ENCODE measurements at places on chromosomes 11 and 22. TPM values are rescaled to one million over a fixed set of nuclear protein-coding genes. Genes with fewer than 3 reads are reported as not detected.

DNA sequence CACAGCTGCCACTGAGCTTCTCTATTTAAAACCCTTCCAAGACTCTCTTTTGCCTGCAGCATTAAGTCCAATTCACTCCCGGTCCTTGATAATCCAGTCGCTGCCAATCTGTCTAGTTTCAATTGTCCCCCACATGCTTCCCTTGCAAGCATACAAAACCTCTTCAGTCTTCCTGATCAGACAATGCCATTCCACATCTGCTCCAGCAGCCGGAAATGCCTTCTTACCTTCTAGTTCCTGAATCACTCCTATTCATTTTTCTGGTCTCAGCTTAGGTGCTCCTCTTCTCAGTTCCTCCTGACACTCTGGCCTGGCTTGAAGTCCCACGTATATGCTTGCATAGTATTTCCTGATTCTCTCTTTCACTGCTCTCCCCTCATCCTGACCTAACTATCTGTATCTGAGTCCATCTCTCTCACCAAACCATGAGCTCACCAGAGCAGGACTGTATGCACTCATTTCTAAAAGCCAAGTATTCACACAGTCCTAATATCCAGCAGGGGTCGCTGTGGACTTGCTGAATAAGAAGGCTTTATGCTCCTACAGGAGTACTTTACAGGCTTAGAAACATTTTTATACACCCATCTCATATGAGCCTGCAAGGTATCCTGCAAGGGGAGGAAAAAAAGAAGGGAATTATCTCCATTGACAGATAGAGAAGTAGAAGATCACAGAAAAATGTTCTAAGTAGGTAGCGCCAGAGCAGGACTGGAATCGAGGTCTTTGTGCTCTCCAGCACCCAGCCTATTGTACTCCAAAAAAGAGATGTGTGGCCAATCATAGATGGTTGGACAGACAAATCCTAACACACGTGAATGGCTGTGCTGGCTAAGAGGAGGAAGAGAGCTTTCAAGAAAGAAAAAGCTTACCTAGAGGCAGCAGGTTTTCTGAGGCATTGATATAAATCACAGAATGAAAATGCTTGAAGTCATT is 19.2 kb downstream of the XRRA1 start:
- peak; percentile 60 for DNase-seq

DNA sequence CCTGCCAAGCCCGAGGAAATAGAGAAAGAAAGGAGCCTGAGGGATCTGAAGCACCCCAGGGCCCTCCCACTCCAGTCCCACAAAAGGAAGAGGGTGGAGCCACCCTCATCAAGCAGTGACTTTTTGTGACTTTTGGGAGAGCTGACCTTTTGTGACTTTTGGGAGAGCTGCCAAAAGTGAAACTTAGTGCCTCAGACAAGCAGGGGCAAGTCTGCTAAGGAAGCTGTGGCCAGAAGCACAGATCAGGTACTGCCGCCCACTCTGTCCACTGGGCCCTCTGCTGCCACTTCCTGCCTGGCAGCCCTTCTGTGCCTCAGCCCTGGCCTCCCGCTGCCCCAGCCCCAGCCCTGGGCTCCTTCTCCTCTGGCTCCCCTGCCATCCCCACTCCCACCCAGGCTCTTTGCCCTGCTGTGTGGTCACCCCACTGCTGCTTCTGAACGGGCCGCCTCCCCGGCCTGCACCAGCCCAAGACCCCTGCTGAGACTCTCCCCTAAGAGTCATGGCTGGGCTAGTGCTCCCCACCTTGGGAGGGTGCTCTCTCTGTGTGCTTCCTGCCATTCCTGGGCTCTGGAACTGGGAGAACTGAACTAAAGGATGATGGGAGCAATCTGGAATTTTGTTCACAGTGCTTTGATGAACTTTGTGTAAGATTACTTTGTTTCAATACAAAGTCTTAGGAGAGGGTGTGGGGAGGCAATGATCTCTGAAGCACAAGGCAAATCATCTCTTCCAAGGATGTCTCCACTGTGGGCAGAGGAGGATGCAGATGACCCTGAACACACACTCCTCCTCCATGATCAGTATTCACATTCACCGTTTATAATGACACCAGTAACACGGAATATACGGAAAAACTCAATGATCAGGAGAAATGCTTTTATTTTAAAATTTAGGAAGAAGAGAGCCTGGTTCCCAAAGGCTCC is at the start of gene APOBEC3H:
TSS of gene APOBEC3H (plus strand) at position 147 of the 923 bp plus-strand sequence. CDS start 3,035 bp downstream, outside the sequence.
- no peak for DNase-seq

GRCh38 chr11:25983280-25983679 is 348.6 kb upstream of the ANO3 start:
- DNase-seq = no peak

- no peak for DNase-seq
Observed at GRCh38 chr11:122095681-122096262, 20.2 kb downstream of the BLID start.

GRCh38 chr11:1529774-1530173 is 42.3 kb downstream of the DUSP8 start:
- DNase-seq = no peak

The ACTN3 gene
- polyA plus RNA-seq = not detected

The C22orf42 gene
- polyA plus RNA-seq = not detected

The FADS2 gene
- 184 TPM for polyA plus RNA-seq

The PKDREJ gene
- polyA plus RNA-seq = not detected

Measured in A549 (cell line).